ENCODE measurements at places on chromosomes 1 and 21.

DNA sequence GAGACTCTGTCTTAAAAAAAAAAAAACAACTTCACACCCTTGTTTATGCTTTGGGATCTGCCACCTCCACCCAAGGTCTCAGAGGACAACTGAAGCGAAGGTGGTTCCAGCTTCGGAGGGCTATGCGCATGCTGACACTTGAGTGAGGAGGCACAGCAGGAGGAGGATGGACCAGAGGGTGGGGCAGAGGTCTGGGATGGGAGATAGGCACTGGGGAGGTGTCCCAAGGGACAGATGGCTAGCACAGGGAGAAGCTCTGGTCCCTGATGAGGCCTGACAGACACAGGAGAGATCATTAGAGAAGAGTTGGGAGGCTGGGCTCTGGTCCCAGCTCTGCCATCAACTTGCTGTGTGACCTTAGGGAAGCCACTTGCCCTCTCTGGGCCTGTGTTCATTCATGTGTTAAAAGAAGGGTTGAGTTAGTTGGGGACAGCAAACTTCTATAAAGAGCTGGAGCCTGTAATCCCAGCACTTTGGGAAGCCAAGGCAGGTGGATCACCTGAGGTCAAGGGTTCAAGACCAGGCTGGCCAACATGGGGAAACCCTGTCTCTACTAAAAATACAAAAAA lies 16.8 kb downstream of the E2F2 start:
- peaks cover 45% of the 10 kb centered on the region for H3K36me3 ChIP-seq
- H3K27ac ChIP-seq: no peak overlapping the region
- no peak for DNase-seq
- no peaks in the 10 kb centered on the region for H3K4me1 ChIP-seq

DNA sequence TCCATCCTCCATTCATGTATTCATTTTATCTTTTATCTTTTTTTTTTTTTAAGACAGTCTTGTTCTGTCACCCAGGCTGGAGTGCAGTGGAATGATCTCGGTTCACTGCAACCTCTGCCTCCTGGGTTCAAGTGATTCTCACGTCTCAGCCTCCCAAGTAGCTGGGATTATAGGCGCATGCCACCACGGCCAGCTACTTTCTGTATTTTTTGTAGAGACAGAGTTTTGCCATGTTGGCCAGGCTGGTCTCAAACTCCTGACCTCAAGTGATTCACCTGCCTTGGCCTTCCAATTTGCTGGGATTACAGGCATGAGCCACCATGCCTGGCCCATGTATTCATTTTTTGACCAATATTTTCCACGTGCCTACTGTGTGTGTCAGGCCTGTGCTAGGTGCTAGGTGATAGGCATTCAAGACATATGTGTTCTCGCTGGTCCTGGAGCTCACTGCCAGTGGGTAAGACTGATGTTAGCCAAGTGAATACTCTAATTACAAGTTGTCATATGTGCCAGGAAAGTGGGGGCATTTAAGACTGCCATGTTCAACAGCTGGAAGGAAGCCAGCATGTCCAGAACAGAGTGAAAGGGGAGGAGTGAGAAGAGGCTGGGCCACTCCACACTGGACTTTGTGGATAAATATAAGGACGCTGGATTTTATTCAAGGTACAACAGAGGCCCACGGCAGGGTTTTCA lies 5.3 kb upstream of the CELSR2 start:
- no peak overlapping the region for H3K27ac ChIP-seq
- no peak for DNase-seq
- H3K36me3 ChIP-seq: no peaks in the 10 kb centered on the region
- H3K27me3 ChIP-seq: peaks cover 35% of the 10 kb centered on the region
- H3K4me3 ChIP-seq: no peak overlapping the region
- H3K4me1 ChIP-seq: peaks cover 15% of the 10 kb centered on the region

GRCh38 chr1:89941110-89941766 lies 53.7 kb upstream of the ZNF326 start:
- peaks cover 4% of the 10 kb centered on the region for H3K4me1 ChIP-seq
- no peak overlapping the region for H3K27ac ChIP-seq
- no peaks in the 10 kb centered on the region for H3K27me3 ChIP-seq
- DNase-seq: no peak

DNA sequence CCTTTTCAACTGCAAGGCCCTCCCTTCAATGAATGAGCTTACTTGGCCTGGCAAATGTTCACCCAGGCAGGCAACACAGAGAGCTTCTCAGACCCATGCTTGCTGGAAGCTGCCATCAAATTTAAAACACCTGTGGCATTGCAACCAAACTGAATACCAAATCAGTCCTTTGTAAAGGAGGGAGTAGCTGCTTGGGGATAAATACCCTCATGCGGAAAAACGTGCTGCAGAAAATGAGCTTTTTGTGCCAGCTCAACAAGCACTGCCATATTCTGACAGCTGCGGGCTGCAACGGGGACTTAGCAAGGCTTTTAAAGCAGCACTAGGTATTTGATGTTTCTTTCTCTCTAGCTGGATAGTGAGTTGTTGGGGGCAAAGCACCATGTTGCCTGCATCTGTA lies 119.7 kb downstream of the PLPPR4 start:
- no peaks in the 10 kb centered on the region for H3K27me3 ChIP-seq
- no peak overlapping the region for H3K27ac ChIP-seq
- no peak overlapping the region for H3K4me3 ChIP-seq
- H3K4me1 ChIP-seq: no peaks in the 10 kb centered on the region
- DNase-seq: no peak

All from activated T-cell treated with anti-CD3 and anti-CD28 coated beads, Interleukin-2, amount 50 U/mL, for 72 hours (primary cell).